OCI-M1 (cell line): ENCODE measurements at places on chromosomes 3 and 15.

GRCh38 chr15:91855684-91856489, 2.4 kb downstream of the SLCO3A1 start:
- DNase-seq = no peak

DNA sequence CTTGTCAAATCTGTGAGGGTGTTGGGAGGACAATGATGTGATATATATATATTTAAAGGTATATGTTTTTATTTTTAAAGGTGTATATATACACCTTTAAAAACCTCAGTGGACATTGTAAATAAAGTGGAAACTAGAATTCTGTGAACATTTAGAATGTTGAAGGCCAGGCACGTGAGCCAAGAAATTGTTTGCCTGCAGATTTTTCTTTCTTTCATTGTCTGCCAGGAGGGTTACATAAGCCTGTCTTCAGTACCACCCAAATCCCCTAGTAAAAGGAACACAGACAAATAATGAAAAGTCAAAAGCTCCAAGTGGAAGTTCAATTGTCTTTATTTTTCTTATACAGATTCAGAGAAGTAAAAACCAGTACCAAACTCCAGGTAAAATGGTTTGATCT, 42.4 kb downstream of the TM4SF4 start:
- no peak for DNase-seq

- DNase-seq = no peak
Measured at GRCh38 chr3:14480207-14481017, 59.7 kb downstream of the GRIP2 start.

GRCh38 chr3:186980989-186981388, 50.7 kb downstream of the ST6GAL1 start:
- DNase-seq = no peak

- DNase-seq = peak; percentile 49
Measured at GRCh38 chr3:186815435-186815834, 9.2 kb upstream of the RFC4 start.

GRCh38 chr3:124584552-124585391, 145.5 kb upstream of the UMPS start:
- DNase-seq = peak; percentile 29

GRCh38 chr15:99492275-99492674, 73.5 kb upstream of the MEF2A start:
- no peak for DNase-seq

DNA sequence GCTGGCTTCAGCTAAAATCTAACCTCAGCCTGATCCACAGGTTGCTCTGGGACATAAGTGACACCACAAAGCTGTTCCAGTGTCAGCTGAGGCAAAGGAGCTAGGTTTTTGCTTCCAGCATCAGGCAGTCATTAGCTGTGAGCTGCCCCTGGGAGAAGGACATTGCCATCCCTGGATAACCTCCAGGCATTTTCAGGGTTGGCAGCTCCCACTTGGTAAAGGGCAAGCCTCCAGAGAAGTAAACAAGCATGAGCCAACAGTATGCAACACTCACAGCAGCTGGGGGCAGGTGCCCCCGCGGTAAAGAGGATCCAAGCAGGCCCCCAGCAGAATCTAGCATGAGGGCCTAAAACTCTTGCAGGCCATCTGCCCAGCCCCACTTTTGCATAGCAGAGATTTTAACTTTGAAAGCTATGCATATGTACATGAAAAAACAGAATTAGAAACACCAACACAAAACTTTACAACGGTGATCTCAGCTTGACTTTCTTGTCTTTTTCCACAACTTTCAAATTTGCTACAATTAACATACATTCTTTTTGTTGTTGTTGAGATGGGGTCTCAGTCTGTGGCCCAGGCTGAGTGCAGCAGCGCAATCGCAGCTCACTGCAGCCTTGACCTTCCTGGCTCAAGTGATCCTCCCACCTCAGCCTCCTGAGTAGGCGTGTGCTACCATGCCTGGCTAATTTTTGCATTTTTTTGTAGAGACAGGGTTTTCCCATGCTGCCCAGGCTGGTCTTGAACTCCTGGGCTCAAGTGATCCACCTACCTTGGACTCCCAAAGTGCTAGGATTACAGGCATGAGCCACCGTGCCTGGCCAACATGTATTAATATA, 83.8 kb upstream of the TPM1 start:
- no peak for DNase-seq

DNA sequence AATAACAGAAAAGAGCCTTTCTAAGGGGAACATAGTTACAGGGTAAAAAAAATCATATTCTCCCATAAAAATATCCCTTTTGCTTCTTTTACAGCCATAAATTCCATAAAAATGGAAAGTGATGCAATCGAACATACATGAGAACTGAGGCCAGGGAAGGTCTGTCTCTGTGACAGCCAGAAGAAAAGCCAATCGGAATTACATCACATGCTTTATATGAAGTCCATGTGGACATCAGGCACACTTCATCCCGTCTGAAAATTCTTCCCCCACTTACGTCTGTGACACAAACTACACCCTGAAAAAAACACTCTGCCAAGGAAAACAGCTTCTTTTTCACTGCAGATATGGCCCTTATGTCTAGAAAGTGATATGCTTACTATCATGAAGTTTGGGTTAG, 323.5 kb downstream of the ERC2 start:
- no peak for DNase-seq

DNA sequence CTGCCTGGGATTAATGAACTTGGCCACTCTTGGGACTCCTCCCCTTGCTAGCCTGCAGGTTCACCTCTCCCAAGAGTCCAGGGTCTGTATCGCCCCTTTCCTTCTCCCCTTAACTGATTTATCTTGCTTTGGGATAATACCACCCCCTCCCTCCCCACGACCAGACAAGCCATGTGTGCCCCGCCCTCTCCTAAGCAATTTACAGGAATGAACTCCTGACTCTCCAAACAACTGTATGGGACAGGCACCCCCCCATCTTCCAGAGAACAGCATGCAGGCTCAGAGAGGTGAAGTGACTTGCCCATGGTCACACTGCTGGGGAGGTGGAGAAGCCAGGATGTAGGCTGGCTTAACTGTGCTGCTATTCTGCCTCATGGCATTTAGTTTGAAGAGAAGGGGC, 46.8 kb downstream of the RGMA start:
- DNase-seq = no peak

- no peak for DNase-seq
Measured at GRCh38 chr3:139236336-139236735, 107.5 kb upstream of the MRPS22 start.

GRCh38 chr3:11632564-11632963, 11.2 kb downstream of the VGLL4 start:
- DNase-seq = no peak

DNA sequence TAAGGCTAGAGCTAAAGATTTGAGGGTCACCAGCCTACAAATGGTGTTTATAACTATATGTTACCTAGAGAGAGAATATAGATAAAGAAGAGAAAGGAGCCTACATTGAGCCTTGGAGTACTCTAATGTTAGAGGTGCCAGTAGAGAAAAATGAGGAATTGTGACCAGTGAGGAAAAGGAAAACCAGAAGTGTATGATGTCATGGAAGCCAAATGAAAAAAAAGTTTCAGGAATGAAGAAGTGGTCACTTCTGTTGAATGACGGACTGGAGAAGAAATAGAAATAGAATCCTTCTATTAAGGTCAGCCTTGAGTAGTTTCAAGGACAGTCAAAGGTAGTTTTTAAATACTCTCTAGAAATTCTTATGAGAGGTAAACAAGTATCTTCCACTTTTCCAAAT, 51.2 kb upstream of the MLF1 start:
- no peak for DNase-seq

GRCh38 chr3:73432023-73432705, 192.6 kb downstream of the PDZRN3 start:
- DNase-seq = peak; percentile 55

- DNase-seq = no peak
Measured at GRCh38 chr3:118991775-118992174, 42.9 kb downstream of the IGSF11 start.

- DNase-seq = no peak
Measured at GRCh38 chr15:83449250-83449671, 2.1 kb downstream of the SH3GL3 start.

DNA sequence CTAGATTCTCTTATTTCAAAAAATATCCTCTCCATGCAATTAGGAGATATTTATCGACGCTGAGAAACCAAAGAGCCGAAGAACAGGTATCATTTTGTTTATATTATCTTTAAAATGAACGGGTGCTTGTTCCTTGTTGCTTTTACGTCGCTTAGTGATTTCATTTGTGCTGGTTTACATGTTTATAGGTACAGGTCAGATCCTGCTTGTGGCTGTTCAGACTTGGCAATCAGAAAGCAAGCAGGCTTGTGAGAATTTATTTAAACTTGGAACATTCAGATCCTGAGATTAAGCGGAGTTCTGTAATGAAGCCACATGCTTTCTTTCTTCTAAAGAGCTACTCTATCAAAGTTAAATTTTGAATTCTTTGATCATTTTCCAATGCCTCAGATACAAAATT, 43.0 kb upstream of the ATP2C1 start:
- DNase-seq = peak; percentile 73

GRCh38 chr3:28700728-28701127, 352.1 kb upstream of the AZI2 start:
- DNase-seq = no peak

DNA sequence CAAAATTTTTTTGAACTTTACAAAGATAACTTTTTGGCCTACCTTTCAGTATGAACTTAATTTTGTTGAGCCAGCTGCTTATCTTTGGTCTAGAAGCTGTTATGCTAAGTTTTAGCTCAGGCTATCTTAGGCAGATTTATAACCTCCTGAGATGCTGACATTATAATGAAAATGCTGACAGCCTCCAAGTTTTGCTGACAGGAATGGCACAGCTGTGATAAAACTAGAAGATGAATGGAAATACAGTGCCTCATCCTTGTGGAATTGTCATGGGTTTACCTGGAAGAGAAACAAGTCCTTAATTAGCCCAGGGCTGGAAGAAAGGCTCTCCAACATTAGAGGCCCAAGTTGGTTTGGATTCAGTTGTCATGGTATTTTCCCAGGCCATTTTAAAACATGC, 123.3 kb downstream of the OXSM start:
- DNase-seq = no peak

- DNase-seq = peak; percentile 46
Measured at GRCh38 chr3:4270720-4271119, 32.4 kb upstream of the SETMAR start.

DNA sequence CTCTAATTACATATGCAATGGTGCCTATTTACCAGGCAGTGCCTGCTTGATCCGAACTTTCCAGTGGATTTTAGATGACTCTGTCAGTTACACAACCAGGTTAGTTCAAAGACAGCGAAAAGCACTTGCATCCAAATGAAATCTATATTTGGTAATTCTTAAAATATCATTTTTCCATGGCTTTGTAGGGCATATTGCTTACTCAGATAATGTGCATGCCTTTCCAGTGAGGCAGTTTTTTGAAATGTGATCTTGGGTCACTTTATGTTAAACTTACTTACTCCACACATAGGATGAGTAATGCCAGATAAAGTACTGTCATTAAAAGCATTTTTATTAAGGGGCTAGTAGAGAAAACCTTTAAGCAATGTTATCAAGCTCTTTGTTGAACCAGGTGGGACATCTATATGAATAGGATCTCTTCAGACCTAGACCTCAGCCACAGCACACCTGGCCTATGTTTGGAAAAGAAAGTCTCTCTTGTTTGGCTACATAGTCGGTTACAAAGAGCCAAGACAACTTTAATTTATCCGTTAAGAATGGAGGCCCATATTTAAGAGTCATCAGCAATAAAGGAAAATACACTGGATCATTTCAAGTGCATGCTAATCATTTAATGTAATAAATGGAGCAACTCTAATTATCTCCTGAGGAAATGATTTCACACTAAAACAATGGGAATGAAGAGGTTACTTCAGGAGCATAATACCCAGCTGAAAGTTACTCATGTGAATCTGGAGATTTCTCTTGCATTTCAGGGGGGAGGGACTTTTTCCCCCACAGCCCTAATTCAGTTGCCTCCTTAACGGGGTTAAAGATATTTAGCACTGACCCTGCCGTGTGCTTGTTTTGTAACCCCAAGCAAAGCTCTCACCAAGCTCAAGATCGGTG, 56.3 kb upstream of the TMCO5A start:
- DNase-seq = no peak

- no peak for DNase-seq
Measured at GRCh38 chr3:171480526-171480925, 20.3 kb upstream of the TNIK start.

DNA sequence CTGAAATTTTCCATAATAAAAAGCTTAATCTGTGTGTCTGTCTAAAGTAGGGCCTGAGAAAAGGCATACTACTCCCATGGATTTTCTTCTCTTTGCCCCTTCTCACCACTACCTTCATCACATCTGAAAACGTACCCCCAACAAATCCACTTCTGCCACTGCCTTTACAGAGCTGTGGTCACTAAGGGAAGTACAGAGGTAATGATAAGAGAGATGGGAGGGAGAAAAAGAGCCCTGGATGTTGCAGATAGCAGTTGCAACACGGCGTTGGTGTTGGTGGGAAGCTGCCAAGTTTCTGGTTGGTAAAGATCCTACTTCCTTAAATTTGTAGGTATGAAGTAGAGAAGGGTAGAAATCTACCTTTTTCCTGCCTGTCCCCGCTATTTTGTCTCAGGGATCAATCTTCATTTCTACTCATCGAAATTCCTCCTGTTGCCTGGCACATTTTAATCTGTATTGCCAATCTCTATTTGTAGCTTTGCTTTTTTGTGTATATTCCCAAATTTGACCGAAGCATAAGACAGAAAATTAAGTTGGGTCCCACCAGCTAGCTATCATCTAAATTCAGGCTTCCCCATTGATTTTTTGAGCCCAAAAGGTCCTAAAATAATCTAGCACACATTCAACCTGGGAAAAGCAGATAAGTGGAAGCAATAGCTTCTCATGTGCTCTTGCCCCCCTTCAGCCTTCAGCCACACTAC, 102.9 kb downstream of the TFDP2 start:
- DNase-seq = peak; percentile 97

- DNase-seq = no peak
Measured at GRCh38 chr3:112709911-112710310, 69.0 kb upstream of the CCDC80 start.
